Lung microvascular endothelial cell (primary cell): ENCODE measurements at places on chromosomes 13 and 19.
A peak's percentile ranks its signal among the peaks of the same experiment; 100 is the strongest.

DNA sequence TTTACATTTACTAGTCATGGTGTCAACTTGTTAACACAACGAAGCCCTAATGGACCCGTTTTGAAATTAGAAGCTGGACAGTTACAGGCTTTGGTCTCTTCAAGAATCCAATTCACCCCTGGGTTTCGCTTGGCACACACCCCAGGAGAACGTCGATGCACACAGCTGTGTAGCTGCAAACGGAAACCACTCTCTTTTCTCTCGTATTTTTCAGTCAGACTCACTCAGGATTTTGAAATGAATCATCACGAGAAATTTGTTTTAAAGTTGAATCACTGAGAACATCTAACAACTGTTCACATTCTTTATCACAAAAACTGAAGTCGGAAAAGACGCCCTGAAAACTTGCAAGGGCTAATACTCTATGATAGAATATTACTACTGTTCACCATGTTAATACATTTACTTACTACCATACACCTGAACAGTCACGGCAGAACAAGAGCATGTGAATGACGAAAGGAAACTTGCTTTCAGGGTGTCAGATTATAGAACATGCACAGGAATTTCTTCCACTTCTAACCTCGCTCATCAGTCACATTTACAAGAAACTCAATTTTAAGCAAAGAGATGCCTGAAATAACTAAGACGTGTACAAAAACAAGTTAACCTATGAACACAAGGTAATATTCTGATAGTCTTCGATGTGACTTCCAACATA lies 4.7 kb downstream of the PNMA8A start:
- DNase-seq: peak; percentile 71

DNA sequence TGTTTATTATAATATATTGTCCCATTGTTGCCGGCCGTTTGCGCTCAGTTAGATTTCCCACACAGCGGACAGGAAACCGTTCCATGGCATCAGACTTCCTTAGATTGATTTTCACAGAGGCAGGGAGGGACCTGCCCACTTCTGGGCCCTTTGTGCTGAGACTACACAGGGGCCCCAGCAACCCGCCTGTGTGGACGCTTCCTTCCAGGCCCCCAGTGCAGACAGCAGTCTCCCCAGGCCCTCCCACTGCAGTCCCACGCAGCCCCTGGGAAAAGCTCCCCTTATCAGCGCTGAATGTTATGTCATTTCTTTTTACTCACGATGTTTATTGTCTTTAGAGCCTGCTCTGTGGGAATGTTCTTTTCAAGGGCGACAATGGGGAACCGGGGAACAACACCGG lies 351.7 kb upstream of the ARGLU1 start:
- DNase-seq: peak; percentile 98

GRCh38 chr13:95176611-95177259 lies 124.5 kb downstream of the ABCC4 start:
- peak; percentile 54 for DNase-seq

GRCh38 chr13:68588623-68589022 lies 1358.5 kb upstream of the PCDH9 start:
- no peak for DNase-seq

- no peak for DNase-seq
These were observed 41.7 kb upstream of the VSTM2B start for GRCh38 chr19:29483944-29484581.

GRCh38 chr13:94480672-94481145 lies 1.2 kb upstream of the DCT start:
- DNase-seq: no peak

- DNase-seq: no peak
These were observed 60.5 kb downstream of the PCCA start for GRCh38 chr13:100149389-100149788.

- DNase-seq: no peak
These were observed 95.2 kb upstream of the CLDN10 start for GRCh38 chr13:95457294-95457693.

GRCh38 chr19:23098988-23099387 lies 17.8 kb upstream of the ZNF730 start:
- no peak for DNase-seq

DNA sequence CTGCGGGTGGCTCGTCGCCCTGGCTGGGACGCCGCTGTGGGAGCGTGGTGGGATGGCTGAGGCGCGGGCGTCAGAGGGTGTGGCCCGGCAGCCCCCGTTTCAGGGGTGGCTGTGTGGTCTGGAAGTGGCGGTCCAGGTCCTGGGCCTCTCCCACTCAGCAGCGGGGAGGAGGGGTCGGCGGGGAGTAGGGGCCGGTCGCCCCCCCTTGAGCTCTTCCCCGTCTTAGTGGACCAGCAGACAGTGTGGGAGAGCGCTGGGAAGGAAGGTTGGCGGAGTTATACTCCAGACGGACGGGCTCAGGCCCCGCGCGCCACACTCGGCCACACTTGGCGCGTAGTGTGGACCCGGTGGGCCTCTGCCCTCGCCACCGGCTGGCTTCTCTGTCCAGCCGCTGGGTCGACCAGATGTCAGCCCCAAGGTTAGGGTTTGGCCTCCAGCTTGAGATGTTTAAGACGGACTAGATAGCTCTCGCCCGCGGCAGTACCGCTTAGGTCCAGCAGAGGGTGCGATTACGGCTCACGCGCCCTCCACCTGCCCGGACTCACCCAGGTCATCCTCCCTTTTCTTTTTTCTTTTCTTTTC lies 21.7 kb upstream of the ZNF429 start:
- peak; percentile 31 for DNase-seq

- no peak for DNase-seq
These were observed 3.7 kb downstream of the TINCR start for GRCh38 chr19:5563935-5564612.

DNA sequence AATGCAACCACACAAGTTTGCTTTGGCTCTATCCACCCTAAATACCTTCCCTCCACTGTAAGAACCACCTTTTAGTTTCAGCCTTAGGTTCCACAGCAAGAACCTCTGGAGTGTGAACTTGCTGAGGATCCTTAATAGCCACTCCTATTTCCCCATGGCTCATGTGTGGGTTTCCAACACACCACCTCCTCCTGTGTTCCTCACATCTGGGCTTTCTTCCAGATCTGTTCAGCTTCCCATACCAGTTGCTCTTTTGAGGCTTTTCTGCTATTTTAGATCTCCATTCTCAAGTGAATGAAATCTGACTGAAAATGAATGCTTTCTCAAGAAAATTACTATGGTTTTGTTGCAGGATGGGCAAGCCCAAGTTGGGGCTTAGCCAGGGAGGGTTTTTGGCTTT lies 104.8 kb upstream of the MIR17HG start:
- DNase-seq: no peak

- no peak for DNase-seq
These were observed 6.9 kb upstream of the MEF2B start for GRCh38 chr19:19176950-19177349.

DNA sequence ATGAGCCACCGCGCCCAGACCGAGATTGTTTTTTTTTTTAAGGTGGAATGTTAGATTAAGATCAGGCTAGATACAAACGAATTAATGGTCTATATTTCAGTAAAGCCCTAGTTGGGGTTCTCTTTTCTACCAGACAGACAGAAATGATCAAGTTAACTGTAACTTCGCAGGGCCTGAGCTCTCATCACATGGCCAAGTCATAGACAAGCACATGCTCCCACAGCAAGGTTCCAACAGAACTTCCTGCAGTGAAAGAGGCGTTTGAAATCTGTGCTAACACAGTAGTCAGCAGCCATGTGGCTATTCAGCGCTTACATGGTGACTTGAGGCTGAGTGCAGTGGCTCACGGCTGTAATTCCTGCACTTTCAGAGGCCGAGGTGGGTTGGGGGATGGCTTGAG lies 34.7 kb upstream of the SEMA6B start:
- no peak for DNase-seq

DNA sequence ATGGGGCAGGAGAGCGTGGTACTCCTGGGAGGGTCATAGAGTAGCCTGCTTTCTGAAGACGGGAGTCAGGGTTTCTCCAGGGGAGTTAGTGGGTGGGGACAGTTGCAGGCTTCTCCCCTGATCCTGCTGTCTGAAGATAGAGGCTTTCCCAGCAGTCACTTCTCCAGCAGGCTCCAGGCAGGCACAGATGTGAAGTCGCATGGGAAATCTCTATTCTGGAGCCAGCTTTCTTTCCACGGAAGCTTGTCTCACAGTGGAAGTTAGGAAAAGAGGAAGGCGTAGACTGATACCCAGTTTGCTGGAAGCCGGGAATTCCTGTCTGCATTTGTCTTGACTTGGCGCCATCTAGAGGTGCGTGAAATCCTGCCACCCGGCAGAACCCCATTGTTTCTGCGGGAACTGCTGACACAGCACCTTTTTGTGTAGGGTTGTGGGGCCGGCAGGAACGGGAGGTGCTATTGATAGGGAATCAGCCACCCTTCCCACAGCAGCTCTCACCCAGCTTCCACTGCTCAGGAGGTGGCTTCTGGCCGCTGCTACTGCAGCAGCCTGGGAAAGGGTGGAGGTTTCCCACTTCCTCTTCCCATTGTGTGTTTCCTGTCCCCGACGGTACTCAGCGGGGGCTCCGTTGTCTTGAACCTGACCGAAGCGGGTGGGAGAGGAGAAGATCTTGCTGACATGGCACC lies 28.5 kb upstream of the NPAS1 start:
- peak; percentile 85 for DNase-seq

- no peak for DNase-seq
These were observed 90.2 kb downstream of the RAB20 start for GRCh38 chr13:110471156-110471832.

DNA sequence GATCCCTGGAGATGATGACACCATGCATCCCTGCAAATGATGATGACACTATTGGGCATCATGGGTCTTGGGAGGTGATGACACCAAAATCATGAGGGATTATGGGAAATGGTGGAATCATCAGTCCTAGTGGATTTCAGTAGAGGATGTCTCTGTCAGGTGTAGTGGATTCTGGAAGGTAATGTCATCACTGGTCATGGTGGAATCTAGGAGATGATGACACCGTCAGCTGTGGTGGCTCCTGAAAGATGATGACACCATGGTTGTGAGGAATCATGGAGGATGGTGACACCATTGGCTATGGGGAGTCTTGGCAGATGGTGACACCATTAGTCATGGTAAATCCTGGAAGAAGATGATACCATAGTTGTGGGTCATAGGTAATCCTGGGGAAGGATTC lies 11.9 kb downstream of the SHISA7 start:
- no peak for DNase-seq

GRCh38 chr13:33261387-33262061 lies 24.0 kb downstream of the STARD13 start:
- DNase-seq: no peak

DNA sequence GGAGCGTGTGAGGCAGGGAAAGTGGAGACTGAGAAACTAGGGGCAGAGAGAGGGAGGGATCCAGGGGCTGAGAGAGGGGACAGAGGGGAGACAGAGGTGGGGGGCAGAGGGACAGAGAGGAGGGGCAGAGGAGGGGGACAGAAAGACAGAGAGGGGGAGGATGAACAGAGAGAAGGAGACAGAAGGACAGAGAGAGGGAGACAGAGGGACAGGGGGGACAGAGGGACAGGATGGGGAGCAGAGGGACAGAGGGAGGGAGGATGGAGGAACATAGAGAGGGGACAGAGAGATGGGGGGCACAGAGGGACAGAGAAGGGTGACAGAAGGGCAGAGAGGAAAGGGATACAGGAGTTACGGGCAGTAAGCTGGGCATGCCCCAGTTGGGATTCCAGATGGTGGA lies 14.7 kb upstream of the NANOS2 start:
- DNase-seq: no peak

GRCh38 chr13:70162141-70162540 lies 53.9 kb upstream of the KLHL1 start:
- no peak for DNase-seq

GRCh38 chr13:30615866-30616541 lies 1.7 kb upstream of the USPL1 start:
- peak; percentile 56 for DNase-seq

- DNase-seq: no peak
These were observed 12.4 kb upstream of the SIGLEC12 start for GRCh38 chr19:51513968-51514367.

- no peak for DNase-seq
These were observed 1024.0 kb upstream of the PCDH9 start for GRCh38 chr13:68254151-68254550.

- no peak for DNase-seq
These were observed 12.1 kb upstream of the URAD start for GRCh38 chr13:28000567-28000966.

DNA sequence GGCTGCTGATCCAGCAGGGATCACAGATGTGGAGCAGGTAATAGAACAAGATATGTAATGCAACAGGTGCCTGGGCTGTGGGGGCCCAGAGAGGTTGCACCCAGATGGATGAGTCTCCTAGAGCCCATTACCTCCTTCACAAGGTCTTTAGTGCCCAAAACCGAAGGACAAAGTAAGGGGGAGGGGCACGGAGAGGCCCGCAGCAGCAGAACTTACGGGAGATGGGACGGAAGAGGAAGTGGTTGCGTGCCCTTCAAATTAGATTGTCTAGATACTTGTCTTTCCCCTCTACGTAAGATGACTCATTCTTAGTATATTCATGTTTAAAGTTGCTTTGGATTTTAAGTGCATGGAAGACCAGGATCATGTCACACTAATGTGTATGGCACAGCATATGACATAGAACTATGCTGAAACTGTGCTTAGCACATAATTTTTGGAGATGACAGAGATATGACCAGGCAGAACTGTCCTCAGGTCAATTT lies 5.7 kb upstream of the MRPS31 start:
- peak; percentile 62 for DNase-seq

DNA sequence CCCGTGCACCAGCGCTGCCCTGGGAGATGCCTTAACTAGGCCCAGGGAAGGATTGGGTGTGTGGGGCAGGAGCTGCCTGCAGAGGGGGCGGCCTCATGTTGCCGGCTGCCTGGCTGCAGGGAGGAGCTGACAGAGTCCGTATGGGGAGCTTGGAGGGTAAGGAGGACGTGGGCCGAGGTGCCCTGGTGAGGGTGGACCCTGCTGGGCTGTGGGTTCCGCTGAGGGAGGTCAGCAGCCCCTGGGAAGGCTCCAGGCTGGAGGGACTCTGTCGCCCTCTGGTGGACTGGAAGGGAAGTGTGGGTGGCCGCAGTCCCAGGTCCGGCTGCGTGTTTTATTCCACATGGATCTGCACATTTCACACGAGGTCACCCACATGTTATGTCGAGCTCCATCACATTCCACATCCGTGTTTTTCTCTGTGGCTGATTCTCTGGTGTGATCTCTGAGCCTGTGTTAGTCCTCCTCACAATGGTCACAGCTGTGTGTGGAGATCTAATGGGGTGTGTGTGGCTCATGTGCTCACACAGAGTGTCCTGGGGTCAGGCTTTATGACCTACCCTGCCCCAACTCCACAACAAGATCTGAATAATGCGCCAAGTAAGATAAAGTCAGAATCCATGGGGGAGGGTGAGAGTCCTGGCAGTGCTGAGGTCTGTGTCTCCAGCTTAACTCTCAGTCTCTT lies 1.8 kb upstream of the CEACAM8 start:
- DNase-seq: peak; percentile 19
